ENCODE measurements at places on chromosomes 11 and 22.

DNA sequence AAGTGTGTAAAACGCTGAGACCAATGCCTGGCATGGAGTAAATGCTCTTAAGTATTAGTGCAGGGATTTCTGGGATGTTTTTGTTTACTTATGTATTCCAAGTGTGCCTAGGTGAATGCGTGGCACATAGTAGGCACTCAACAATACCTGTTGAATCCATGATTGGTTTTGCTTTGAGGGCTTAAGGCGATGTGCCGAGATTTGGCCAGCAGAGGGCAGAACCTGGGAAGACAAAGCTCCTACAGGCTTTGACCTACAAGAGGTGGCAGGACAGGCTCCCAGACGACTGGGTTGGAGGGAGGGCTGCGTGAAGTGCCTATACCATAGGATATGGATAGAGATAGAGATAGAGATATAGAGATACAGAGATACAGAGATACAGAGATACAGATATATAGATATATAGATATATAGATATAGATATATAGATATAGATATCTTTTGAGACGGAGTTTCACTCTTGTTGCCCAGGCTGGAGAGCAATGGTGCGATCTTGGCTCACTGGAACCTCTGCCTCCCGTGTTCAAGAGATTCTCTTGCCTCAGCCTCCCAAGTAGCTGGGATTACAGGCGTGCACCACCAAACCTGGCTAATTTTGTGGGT lies 13.9 kb downstream of the KCNE3 start:
- DNase-seq, result peak; percentile 39

DNA sequence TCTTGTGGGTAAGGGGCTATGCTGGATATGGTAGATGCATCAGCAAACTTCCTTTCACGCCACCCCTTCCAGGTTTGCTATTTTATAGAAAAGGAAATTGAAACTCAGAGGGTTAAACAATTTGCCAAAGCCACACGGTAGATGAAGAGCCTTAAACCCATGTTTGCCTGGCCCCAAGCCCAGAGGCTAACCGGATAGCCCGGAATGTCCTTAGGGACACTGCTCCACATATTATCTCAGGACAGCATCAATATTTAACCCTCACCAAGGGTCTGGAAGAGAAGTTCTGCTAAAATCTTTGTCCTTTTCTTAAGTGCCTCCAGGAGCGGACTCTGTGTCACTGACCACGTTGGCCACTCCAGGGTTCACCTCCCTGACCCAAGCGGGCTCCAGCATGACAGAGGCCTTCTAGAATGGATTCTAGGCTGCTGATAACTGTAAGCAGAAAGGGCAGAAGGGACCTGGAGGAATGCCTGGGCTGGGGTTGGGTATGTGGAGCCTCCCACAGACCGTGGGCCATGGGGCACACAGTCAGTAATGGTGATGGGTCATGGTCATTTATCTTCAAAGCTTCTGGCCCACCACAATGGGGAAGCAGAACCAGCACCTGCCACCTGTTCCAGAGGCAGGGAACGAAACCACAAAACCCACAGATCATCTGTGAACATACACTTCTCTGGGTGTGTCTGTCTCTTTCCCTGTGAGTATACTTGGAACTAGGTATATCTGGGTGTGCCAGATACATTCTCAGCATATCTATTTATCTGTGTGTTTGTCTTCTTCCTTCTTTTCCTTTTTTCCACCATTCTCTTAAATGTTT lies 5.4 kb upstream of the TMEM86A start:
- no peak for DNase-seq

DNA sequence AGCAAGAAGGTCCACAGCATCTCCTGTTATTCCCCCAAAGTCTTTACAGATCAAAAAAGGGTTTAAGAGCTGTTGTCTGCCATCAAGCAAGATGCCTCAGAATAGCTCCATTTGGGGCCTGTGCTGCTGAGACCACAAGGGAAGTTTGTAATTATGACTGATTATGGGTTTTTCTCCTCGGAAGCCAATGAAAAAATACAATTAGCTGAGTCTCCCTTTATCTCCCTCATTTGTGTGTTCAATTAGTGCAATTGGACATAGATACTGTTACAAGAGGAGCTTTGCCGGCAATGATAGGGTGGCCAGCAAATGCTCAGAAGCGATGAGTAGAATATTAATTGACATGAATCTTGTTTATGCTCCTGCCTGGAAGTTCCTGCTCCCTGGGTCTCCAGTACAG lies 83.7 kb downstream of the COMMD9 start:
- no peak for DNase-seq

DNA sequence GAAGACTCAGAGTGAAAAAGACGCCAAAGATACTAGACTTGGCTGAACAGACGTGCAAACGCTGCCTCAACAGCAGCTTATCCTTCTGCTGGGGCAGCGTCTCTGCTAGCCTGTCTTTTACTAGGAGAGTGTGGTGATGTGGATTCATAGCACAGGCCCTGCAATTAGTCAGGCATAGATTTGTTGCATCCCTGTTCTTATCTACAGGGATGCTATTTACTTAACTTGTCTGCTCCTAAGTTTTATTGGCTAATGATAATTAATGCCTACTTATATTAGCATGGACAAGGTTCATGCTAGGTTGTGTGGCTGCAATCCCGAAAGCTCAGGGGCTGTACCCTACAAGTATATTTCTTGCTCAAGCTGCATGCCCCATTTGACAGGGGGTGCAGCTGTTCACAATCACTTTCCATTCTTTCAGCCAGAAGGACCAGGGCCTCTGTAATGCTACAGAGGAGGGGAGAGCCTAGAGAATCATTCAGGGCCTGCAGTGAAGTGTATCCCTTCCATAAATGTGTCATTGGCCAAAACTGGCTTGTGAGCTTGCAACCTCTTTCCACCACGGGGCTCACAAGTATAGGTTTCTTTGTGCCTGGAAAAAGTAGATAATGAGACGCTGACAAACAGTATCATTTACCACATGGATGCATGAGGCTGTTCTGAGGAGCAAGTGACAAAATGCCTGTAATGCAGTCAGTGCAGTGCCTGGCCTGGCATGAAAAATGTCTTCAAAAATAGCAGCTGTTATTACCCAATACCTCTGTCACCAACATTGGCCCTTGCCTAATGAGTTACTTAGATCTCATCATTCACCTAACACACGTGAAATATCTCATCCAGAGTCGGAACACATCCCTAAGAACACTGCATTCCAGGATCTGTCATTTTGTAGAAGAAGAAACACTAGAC lies 685.8 kb upstream of the API5 start:
- DNase-seq, result no peak

GRCh38 chr22:48319321-48320047 lies 1508.2 kb downstream of the BRD1 start:
- DNase-seq, result no peak

GRCh38 chr11:86673872-86674750 lies 1.7 kb upstream of the ME3 start:
- no peak for DNase-seq

GRCh38 chr22:19806213-19807160 lies 45.9 kb downstream of the TBX1 start:
- DNase-seq, result no peak

All from glomerular endothelial cell (primary cell).